Stimulated activated CD4-positive, alpha-beta T cell treated with anti-CD3 and anti-CD28 coated beads, TNF-alpha, amount 100 ng/mL, for 1 hour (primary cell): ENCODE measurements at places on chromosomes 12 and 14.

- DNase-seq, result no peak
Measured at GRCh38 chr12:10747730-10748129, 24.6 kb upstream of the YBX3 start.

- DNase-seq, result no peak
Measured at GRCh38 chr14:20555845-20556244, 5.0 kb downstream of the RNASE9 start.

- DNase-seq, result no peak
Measured at GRCh38 chr12:51874000-51874399, 13.9 kb upstream of the ANKRD33 start.

DNA sequence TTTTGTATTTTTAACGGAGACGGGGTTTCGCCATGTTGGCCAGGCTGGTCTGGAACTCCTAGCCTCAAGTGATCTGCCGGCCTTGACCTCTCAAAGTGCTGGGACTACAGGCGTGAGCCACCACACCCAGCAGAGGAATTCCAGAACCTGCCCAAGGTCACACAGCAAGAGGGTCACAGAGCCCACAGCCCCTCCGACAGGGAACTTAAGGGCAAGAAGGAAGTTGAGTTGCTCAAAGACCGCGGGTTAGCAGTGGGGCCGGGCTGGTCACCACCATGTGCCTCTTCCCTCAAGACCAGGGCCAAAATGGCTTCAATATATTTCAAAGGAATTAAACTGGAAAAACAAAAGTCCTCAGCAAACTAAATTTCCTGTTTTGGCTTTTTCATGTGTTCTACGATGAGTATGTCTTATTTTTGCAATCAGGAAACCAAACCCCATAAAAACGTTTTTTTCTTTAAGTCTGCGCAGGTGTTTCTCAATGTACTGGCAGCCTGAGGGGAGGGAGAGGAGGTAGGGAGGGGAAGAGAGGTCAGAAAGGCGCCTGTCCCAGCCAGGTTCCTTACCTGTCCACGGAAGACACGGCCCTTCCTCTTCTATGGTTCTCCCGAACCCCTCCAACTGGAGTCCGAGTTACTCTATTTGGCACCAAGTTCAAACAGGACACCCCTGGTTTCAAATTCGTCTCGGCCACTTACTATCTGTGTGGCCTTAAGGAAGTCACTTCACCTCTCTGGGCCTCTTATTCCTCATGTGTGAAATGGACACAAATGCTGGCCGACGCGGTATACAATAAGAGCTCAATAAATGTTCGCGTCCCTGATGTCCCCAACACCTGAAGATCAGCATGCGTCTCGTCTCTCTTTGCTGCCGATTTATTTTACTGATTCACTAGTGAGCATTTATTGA lies 778 bp downstream of the SLC8B1 start:
- no peak for DNase-seq

DNA sequence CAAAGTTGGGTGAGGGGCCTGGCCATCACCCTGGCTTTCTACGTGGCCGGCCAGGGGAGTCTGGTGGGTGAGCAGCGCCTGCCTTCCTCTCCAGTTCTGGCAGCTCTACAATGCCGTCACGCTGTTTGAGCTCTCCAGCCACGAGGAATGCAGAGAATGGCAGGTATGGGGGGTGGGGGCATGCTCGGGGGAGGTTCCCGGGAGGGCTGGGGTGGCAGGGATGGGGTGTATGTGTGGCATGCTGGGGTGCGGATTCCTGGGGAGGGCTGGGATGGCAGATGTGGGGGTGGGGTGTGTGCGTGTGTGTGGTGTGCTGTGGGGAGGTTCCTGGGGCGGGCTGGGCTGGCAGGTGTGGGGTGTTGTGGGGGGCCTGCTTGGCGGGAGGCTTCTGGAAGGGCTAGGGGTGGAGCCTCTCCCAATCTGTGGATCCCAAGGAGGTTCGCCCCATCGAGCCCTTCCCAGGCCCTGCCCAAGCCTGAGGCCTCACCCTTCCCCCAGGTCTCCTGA lies 18.5 kb downstream of the RHOF start:
- no peak for DNase-seq

- no peak for DNase-seq
Measured at GRCh38 chr12:91988086-91988923, 157.3 kb downstream of the BTG1 start.

DNA sequence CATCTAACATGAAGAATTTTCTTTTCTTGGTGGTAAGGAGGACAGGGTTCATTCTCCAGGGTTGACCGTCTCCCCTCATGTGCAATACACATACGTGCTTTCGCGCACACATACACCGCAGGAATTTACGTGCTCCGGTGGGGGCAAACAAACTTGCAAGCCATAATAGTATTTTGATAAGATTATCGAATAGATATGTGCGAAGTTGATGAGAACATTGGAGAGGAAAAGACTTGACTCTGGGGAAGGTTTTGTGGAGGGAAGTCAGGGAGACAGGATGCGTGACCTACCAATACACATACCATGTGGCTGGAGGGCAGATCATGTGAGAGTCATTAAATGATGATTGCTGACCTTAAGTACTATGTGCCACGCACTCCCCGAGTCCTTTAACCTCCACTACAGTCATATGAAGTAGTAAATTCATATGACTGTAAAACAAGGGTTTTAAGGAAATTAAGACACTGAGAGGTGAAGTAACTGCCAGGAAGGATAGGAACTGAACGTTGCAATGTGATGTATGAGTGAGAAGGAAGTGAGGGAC lies 921 bp downstream of the RAD51B start:
- DNase-seq, result no peak

- DNase-seq, result no peak
Measured at GRCh38 chr12:66191547-66192126, 2.6 kb downstream of the IRAK3 start.

DNA sequence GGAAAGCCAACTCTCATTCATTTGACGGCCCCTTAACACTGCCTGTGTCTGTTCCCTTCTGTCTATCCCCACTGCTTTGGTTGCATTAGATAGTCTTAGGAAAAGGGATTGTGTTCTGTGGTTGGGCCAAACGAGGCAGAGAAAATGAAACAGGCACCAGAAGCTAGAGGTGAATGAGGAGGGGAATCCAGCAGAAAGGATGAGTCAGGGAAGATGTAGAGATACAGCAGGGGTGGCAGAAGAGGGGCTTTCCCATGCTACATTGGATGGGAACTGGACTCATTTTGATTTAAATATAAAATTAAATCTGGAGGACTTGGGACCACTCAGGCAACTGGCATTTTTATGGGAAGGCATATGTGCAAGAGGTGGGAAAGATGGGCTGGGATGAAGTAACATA lies 43.3 kb downstream of the OTOGL start:
- no peak for DNase-seq

DNA sequence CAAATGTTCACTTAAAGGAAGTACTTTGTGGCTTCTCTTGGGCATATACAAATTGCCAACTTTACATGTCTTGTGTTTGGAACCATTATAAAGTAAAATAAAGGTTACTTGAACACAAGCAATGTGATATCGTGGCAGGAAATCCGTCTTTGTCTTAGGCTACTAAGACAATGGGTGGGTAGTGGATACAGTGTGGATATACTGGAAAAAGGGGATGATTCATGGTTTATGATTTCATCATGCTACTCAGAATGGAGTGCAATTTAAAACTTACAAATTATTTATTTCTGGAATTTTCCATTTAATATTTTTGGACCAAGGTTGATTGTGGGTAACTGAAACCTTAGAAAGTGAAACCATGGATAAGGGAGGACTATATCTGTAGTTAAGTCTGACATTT lies 48.4 kb downstream of the MYRFL start:
- DNase-seq, result no peak

DNA sequence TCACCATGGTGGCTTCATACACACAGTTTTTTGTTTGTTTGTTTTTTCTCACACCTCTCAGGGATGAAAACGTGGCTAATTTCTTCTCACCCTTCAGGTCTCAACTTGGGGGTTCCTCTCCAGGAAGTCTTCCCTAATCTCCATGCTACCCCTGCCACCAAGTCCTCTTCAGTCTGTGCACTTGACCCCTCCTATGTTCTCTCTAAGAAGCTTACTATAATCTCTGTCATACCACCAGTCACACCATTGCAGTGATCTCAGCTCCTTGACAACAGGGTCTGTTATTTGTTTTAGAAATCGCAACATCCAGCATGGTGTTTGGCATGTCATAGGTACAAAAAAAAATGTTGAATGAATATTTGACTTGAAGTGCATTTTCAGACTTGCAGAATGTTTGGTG lies 83.4 kb downstream of the PRORP start:
- no peak for DNase-seq

GRCh38 chr14:81324011-81324410 lies 76.1 kb downstream of the STON2 start:
- DNase-seq, result no peak

GRCh38 chr12:1811948-1812291 lies 8.4 kb upstream of the LRTM2 start:
- no peak for DNase-seq

DNA sequence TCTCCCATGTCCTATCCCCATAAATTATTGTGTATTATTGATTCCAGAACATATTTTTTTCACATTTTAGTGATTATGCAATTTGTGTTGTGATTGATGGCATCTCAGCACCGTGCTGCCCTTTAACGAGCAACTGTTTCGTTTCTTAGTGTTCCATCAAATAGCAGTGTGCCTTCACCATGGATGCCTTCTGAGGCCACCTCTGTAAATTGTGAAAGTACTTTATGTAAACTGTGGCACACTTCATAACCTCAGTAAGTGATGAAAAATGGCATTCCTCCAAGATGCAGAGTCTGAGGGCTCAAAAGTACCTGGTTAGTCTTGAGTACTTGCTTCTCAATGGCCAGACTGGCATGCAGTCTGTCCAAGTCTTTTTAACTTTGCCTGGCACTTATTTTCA lies 8.2 kb downstream of the CHST11 start:
- no peak for DNase-seq

DNA sequence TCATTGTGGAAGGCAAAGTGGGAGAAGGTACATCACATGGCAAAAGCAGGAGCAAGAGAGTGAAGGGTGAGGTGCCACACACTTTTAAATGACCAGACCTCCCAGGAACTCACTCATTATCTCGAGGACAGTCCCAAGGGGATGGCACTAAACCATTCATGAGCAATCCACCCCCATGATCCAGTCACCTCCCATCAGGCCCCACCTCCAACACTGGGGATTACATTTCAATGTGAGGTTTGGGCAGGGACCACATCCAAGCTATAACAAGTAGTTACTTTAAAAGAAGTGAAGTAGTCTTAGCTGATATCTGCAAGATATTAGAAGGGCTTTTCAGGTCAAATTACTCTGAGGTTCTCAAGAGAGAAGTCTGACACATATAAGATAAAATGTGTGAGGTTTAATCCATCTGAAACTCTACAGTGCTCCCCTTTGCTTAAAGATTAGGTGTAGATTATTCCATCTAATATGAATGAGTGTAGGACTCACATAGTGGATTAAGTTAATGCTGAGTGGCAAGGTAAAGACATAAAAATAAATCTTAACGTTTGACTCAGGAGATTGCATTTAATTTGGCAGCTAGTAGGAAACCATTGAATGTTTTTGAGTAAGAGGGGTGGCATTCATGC lies 130.8 kb downstream of the TMX1 start:
- DNase-seq, result no peak

DNA sequence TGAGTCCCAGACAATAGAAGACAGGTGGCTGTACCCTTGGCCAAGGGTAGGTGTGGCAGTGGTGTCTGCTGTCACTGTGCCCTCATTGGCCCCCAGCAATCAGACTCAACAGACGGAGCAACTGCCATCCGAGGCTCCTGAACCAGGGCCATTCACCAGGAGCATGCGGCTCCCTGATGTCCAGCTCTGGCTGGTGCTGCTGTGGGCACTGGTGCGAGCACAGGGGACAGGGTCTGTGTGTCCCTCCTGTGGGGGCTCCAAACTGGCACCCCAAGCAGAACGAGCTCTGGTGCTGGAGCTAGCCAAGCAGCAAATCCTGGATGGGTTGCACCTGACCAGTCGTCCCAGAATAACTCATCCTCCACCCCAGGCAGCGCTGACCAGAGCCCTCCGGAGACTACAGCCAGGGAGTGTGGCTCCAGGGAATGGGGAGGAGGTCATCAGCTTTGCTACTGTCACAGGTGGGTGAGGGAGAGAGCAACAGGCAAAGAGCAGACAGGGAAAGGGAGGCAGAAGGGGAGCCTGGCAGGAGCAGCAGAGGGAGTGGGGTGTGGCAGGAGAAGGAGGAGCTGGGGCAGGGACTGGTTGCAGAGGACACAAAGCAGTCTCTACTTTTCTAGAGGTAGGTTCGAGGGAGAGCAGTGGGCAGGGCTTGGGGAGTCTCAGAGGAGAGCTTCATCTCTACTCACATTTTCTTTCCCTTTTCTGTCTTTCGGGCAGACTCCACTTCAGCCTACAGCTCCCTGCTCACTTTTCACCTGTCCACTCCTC lies 452 bp downstream of the INHBE start:
- DNase-seq, result no peak

- DNase-seq, result peak; percentile 5
Measured at GRCh38 chr12:8698132-8698851, 501 bp downstream of the RIMKLB start.

GRCh38 chr14:33796356-33796755 lies 154.5 kb downstream of the EGLN3 start:
- DNase-seq, result no peak

GRCh38 chr14:45649051-45649450 lies 396.0 kb upstream of the MIS18BP1 start:
- no peak for DNase-seq

- no peak for DNase-seq
Measured at GRCh38 chr12:27506645-27507189, 17.3 kb upstream of the PPFIBP1 start.

DNA sequence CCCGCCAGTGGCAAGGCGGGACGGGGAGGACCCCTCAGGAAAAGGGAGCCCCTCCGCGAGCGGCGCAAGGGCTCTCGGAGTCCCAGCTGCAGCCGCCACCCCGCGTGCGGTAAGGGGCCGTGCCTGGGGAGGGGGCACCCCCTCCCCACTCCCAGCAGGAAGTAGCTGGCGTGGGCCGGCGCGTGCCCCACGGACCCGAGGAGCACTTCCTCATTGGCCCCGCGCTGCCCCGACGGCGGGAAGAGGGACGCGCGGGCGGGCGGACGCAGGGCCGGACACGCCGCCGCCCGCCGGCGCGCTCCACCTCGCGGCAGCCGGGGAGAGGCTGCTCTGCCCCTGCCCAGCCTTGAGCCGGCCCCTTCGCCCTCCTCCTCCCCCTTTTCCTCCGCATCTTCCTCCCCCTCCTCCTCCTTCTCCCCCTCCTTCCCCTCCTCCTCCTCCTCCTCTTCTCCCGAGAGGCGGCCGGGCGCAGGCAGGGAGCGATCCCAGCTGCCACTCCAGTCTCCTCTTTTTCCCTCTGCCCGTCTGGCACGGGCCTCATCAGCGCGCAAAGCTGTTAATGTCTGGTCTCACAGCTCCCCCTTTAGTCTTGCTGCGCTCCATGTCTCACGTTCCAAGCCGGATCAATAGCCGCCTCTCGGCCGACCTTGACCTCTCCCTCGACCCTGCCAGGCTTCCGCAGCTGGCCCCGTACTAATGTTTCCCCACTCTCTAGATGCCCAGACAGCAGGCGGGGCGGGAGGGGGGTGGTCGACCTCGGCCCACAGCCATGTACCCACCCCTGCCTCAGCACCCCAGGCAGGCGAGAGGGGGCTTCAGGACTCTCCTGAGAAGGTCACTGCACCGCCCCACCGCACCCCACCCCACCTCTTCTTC lies 2.6 kb upstream of the BCL11B start:
- no peak for DNase-seq
